Myocyte (in vitro differentiated cells): ENCODE measurements at places on chromosomes 5 and 9. TPM values are rescaled to one million over a fixed set of nuclear protein-coding genes. Genes with fewer than 3 reads are reported as not detected.
A peak's percentile ranks its signal among the peaks of the same experiment; 100 is the strongest.

DNA sequence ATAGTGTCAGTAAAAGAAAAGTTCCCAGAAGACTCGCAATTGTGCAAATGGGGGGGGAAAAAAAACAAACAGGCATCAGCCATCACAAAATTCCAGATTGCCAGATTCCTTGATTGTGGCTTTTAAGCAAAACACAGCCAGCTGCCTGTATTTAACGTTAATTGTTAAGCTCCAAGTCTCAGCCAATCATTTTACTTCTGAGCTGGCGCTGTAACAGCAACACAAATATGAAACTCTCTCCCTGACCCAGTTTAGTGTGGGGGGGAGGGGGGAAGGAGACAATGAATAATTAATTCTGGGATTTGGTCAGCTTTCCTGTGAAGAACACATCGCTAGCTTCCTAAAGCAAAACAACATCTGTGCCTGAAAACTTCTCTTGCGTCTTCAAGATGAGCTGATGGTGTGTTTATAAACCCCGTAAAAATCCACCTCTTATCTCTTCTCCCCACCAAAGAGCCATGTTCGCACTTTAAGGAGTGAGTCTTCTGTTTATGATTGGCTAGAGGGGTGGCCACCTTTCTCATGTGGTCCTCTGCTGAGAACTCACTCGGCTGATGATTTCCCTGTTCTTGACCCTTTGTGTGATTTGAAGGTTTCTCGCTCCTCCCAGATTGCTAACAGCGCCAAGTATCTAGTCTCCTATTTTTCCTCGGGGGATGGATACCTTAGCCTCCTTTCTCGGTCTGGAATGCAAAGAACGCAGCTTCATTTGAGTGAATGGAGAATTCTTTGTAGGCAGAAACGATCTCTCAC lies 160.2 kb upstream of the DAPK1 start:
- peak; percentile 36 for DNase-seq

DNA sequence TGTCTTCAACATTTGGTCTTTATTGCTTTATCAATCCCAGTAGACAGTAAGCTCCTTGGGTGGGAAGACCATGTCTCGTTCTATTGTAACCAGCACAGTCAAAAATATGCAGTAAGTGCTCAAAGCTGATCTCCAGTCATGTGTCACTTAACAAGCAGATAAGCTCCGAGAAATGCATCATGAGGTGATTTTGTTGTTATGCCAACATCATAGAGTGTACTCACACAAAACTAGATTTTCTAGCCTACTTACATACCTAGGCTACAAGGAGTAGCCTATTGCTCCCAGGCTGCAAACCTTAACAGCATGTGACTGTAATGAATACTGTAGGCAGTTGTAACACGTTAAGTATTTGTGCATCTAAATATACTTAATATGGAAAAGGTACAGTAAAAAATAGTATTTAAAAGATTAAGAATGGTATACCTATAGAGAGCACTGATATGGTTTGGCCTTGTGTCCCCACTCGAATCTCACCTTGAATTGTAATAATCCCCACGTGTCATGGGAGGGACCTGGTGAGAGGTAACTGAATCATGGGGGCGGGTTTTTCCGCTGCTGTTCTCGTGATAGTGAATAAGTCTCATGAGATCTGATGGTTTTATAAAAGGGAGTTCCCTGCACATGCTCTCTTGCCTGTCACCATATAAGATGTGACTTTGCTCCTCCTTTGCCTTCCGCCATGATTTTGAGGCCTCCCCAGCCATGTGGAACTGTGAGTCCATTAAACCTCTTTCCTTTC lies 39.8 kb upstream of the PCSK5 start:
- no peak for DNase-seq

DNA sequence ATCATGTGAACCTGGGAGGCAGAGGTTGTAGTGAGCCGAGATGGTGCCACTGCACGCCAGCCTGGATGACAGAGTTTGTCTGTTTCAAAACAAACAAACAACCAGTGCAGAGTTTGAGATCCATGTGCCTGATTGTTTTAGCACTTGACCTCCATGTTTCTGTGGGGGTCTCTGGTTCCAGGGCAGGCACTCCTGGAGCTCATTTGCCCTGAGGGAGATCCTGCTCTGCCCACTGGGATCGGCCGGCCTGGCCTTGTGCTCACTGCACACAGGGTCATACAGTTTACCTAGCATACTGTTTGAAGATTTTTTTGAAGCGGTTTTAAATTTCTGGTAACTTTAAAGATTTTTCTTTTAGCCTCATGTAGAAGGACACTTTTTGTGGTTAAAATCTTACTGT lies 78.4 kb downstream of the EHMT1 start:
- DNase-seq, result no peak

DNA sequence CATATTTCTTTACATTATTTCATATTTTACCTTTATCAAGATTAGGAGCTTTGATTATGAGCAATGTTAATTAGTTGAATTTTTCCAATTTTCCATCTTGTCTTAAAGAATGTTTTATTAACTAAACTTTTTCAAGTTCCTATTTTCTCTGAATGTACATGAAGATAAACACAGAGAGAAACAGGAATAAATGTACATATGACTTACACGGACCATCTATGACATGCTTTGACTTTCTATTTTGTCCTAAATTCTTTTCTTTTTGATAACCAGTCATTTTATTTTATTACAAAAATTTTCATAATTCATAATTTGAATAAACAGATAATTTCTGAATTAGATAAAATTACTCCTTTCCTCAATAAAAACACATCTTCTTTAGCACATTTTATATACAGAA lies 1038.8 kb upstream of the ARRDC3 start:
- DNase-seq, result no peak

- DNase-seq, result no peak
Observed at GRCh38 chr5:166909040-166909439, 1382.4 kb upstream of the WWC1 start.

GRCh38 chr9:5336688-5337087 lies 3.0 kb downstream of the RLN1 start:
- no peak for DNase-seq

The CCL27 gene
- not detected in 2 replicates for total RNA-seq

The ZMAT2 gene
- total RNA-seq, result 46.7 and 61.3 TPM in 2 replicates

The LECT2 gene
- total RNA-seq, result not detected in 2 replicates

The TNIP1 gene
- total RNA-seq, result 213 and 269 TPM in 2 replicates

The IL5 gene
- total RNA-seq, result not detected in 2 replicates

The CRB2 gene
- not detected in 2 replicates for total RNA-seq

The PTGS1 gene
- total RNA-seq, result 9.6 and 14.0 TPM in 2 replicates
